CD4-positive, alpha-beta T cell treated with Interleukin-17A for 1 hour (primary cell): ENCODE measurements at places on chromosomes 3 and 15.

GRCh38 chr15:28952666-28953491, 67.1 kb downstream of the APBA2 start:
- no peak for DNase-seq

DNA sequence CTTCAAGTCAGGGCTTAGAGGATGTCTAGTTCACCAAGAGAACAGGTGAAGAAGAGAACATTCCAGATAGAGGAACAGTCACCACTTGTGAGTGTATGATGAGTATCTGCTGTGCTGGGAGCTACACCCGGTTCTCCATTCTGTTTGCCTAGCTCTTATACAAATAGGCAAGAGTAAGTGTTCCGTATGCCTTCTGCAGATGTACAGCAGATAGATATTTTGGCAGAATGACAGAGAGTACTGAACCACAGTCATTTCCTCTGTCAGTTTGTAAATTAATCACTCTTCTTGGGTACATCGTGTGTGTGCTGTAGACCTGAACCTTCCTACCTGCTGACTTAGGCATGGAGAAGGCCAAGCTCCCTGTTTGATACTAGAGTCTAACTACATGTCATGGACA, 108.3 kb upstream of the CTDSPL start:
- DNase-seq, result no peak

DNA sequence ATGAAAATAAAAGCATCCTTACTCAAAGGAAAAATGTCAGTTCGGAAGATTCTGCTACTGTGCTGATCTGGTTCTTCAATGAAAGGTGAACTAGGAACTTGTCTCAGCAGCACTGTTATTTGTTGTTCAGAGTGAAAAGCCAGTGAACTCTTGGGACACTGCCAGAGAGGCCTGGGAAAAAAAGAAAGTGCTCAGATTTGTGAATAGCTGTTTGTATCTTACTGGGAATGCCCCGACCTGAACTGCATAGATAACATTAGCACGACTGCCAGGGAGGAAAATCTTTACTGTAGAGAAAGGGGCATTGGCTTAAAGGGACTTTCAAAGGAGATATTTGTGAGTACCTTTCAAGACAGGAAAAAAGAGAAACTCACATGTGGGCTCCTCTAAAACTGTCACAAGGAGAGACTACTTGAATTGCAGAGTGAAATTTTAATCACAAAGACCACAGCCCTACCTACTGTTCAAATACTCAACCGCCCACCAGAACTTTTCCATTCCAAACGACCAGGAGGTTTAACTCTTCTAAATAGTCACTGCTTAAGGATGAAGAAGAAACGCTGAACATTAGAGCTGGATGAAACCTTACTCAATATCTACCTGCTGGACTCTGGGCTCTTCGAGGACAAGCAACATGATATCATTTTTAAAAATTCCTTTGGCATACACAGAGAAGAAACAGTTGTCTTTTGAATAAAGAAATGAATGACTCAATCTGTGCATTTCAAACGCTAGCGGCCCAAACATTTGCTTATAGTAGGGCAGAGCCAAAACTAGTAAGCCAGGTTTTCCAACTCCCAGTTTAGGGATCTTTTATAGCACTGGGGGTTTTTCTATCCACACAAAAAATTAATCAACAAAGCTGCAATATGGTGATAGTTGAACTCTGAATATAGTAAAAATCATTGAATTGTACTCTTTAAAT, 13.4 kb downstream of the TAMM41 start:
- DNase-seq, result no peak

GRCh38 chr3:78048698-78049097, 1008.8 kb downstream of the ROBO2 start:
- DNase-seq, result no peak
